ENCODE measurements at places on chromosomes 16 and 17.
A peak's percentile ranks its signal among the peaks of the same experiment; 100 is the strongest.

- DNase-seq: no peak
These were observed 9.8 kb downstream of the PMFBP1 start for GRCh38 chr16:72162105-72162692.

GRCh38 chr16:65832679-65833078 is 533.8 kb upstream of the CDH5 start:
- no peak for DNase-seq

DNA sequence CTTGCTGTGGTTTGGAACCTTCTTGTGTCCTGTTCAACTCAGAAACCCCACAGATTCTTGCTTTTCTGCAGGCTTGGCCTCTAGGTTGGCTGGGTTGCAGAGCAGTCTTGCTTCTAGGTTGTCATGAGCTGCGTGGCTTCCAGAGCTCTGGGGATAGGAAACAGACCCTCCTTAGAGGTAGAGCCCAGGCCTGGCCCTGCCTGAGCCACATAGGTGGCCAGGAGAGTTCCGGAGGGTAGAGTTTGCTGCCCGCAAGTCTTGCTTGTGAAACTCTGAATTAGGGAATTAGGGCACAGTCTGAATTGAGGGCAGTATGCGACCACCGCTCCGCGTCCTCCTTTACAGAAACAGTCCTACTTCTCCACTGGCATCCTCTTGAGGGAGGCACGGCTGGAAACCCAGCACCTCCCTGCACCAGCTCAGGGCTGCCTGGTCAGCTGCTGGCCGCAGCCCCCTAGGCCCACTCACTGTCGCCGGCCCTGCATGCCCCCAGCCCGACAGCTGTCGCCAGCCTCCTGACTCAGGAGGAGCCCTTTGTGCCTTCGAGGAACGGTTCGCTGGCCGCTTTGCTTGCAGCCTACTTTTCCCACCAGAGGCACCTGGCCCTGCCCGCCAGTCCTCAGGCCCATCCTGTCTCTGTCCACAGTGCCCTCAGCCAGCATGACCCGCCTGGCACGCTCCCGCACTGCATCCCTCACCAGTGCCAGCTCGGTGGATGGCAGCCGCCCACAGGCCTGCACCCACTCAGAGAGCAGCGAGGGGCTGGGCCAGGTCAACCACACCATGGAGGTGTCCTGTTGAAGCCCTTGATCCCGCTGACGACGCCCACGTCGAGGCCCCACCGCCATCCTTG is 4.3 kb upstream of the SETD6 start:
- DNase-seq: no peak

GRCh38 chr16:80526418-80527061 is 14.3 kb upstream of the DYNLRB2 start:
- peak; percentile 33 for DNase-seq

DNA sequence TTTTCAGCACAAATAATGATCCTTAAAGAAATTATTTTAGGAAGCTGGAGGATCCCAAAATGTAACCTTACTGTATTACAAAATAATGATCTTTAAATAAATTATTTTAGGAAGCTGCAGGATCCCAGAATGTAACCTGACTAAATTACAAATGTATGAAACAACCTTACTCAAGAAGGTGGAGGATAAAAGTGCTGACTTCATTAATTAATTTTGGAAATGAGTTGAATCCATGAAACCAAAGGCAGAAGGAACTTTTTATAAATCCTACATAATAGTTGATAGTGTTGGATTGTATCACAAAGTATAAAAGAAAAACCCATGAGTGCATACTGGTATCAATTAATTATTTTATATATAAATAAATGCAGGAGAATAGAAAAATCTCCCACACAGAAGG is 859.9 kb downstream of the KCNJ2 start:
- no peak for DNase-seq

GRCh38 chr16:12186774-12187335 is 210.3 kb downstream of the SNX29 start:
- DNase-seq: peak; percentile 11

- no peak for DNase-seq
These were observed 6.2 kb downstream of the HASPIN start for GRCh38 chr17:3729881-3730280.

DNA sequence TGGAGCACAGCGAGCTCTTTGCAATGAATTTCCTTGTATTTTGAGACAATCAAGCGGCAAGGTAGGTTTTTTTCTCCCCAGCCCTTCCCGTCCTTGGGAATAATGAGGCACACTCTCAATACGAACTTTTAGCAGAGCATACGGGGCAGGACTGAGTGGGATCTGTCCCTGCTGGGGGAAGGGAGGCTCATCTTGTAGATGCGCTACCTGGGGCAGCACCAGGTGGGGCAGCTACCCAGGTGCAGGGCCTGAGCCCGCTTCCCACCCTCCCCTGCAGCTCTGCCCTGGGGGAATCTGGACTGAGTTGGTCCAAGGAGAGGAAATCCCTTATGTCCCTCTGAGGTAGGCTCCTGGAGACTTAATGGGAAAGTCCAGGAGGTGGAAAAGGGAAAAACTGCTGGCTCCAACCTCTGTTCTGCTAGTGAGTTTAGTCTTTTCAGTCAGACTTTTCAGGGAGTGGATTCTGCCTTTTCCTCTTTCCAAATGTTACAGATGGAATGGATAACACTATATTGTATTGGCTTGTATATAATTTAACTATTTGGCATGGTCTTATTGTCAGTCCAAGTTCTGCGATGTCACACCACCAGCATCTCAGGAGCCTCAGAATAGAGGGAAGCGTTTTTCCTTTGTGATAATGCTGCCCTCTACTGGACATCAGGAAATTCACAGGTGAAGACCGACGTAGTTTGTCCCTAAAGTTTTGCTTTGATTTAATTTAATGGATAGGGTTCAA is 9.6 kb upstream of the CES1 start:
- DNase-seq: peak; percentile 8

GRCh38 chr16:66091471-66091891 is 275.0 kb upstream of the CDH5 start:
- DNase-seq: no peak

GRCh38 chr17:63445571-63445953 is 544 bp downstream of the CYB561 start:
- no peak for DNase-seq

- no peak for DNase-seq
These were observed 310.0 kb downstream of the CBLN1 start for GRCh38 chr16:48971571-48972077.

DNA sequence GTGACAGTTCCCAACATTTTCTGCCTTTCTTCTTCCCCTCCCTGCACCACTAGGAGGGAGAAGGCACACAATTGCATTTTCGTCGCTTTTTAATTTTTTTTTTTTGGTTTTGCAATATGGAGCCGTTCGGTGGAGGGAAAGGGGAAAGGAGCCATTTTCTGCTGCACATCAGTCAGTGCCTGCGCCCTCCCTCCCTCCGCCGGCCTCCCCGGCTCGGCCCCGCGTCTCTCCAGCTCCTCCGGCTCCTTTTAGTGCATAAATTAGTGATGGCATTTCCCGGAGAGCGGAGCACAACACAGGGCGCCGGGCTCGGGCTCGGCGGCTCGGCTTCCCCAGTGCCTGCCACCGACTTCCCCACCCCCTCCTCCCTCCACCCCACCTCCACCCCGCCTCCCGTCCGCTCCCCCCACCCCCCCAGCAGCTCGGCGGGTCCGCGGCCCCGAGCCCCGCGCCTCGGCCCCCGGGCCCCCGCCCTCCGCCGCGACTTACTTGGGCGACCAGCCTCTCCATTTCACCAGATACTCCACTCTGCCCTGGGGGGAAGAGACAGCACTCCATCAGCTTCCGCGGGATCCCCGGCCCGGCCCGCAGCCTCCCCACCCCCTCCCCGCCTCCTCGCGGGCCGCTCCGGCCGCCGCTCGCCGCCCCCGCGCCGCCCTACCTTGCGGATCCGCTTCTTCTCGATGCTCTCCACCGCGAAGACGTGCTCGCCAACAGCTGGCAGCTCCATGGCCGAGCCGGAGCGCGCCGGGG is 542 bp downstream of the CBX4 start:
- DNase-seq: no peak
